NT2/D1 (cell line): ENCODE measurements at places on chromosomes 2 and 18.
A peak's percentile ranks its signal among the peaks of the same experiment; 100 is the strongest.

DNA sequence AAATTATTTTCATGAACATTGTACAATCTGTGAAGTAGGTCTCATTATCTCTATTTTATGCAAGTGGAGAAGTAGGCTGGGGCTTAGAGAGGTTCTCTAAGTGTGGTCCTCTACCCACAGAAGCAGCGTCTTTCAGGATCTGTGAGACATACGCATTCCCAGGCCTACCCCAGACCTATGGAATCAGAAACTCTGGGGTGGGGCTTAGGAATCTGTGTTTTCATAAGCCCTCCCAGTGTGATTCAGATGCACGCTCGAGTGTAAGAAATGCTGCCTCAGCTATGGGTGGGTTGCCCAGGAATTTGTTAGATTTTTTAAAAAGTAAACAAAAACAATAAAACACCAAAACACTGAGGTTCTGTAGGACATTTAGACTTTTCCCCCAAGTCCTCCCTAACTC lies 14.8 kb upstream of the ZAP70 start:
- DNase-seq = no peak

DNA sequence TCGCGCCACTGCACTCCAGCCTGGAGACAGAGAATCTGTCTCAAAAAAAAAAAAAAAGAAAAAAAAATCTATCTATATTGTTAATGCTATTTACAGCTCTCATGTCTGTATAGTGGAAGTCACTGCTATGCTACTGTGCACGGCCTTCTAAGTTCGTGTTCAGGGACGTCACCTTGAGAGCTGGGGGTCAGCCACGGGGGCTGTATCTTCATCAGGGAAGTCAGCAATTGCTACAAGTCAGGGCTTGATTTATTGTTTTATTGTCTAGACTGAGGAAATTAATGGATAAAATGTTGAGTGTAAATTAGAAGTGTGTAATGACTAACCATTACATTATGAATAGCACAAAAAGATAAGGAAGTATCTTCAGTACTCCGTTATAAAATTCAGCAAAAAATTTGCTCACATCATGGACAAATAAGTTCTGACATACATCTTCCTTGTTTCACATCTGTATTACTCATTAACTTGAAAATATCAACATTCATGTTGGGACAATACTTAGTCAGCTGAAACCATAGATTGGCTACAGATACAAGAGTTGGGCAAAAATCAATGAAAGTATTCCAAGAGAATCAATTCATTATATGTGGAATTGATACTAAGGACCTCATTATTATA lies 136.6 kb upstream of the SEC11C start:
- no peak for DNase-seq

DNA sequence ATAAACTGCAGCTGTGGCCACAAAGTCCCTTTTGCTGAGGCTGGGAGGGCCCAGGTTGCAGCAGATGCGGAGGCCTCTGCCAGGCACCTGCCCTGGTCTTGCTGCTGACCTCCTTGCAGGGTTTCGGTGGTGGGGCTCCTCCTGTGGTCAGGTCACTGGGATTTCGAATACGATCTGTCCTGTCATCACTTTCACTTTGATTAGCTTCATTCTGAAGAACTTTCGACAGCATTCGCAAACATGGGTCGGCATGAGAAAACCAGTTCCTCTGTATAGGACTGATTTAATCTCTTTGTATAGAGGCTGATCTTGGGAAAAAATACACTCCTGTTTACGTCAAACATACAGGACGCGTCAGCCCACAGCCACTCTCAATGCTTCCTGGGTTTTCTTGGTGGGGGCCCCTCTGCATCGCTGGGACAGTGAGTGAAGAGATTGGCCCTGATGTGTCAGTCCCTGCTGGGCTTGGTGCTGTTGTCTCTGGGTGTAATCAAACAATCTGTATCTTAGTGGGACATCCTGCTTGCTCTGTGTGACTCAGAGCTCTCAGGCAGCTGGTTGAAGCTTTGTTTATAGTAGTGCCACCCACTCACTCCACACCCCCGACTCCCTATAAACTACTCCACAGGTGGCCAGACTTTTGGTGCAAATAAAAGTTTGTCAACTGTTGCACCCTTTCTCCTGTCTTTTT lies 209.4 kb upstream of the CXCR4 start:
- peak; percentile 15 for DNase-seq

- DNase-seq = no peak
Measured at GRCh38 chr18:58541789-58542425, 87.0 kb downstream of the ALPK2 start.

GRCh38 chr2:46849721-46850556 lies 65.7 kb downstream of the MCFD2 start:
- no peak for DNase-seq

- no peak for DNase-seq
Measured at GRCh38 chr18:33270297-33270696, 170.2 kb downstream of the CCDC178 start.

DNA sequence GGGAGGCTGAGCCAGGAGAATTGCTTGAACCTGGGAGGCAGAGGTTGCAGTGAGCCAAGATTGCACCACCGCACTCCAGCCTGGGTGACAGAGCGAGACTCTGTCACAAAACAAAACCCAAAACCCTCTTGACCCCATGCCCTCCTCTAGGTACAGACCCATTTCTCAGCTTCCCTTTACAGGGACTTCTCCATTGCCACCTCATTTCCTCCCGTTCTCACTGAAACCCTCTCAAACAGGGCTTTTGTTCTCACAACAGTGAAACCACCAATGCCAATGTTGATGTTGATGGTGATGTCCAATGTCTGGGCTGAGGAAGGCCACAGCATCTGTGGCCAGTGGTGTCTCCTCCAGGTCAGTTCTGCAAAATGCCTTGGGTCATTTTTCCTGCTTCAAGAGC lies 69.0 kb upstream of the ZCCHC2 start:
- DNase-seq = no peak

DNA sequence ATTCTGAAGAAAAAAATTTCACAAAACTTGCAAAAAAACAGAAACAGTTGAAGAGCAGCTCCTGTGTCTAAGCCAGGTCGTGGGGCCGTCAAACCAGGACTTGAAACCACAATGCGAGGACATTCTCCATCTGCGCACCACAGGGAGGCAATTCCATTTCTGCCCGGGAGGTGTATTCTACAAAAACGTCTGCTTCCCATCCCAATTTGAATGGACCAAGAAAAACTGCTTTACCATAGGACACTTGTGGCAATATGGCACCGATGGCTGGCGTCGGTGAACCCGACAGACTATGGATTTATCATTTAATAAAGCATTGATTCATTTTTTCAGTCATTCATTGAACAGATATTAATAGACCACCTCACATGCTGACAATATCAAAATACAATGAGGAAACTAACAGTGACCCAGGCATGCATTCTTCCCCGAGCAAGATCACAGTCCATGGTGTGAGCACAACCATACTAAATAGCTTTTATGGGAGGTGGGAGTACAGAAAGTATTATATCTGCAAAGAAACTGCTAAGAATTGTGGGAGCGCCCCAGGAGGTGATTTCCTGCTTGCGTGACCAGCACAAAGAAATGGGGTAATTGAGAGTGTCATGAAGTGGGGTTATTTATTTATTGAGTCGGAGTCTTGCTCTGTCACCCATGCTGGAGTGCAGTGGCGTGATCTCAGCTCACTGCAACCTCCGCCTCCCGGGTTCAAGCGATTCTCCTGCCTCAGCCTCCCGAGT lies 10.5 kb upstream of the ZAP70 start:
- DNase-seq = no peak

GRCh38 chr2:71945603-71945959 lies 202.1 kb downstream of the CYP26B1 start:
- DNase-seq = no peak

DNA sequence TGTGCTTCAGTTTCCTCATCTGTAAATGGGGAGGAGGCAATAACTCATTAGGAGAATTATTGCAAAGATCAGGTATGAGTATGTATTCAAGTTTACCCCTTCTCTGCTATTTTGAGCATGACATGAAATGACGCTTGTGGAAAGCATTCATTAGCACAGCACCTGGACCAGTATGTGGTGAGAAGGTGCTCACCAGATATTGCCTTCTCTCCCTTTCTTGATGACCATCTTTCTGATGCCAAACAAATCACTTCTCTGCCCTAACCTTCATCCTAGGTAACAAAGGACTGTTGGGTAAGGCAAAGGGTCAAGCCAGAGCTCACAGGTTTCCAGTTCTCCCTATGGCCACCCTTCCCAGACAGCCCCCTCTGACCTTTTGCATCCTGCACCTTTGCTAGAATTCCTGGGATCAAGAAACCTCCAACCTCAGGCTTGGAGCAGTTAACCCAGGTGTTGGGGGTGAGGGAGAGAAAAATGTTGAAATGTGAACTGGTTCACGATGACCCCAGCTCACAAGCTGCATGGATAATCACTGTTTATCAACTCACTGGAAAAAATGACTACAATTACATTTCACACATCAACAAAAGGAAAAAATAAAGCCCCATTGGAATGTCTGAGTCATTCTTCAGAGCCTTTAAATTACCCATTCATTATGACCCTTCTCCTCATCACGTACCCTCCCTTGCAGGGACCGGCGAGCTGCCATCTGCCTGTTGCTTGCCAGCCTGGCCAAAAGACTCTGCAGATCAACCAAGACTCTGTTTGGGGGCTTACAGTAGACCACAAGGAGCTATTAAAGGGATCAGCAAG lies 41.6 kb downstream of the LBH start:
- no peak for DNase-seq

DNA sequence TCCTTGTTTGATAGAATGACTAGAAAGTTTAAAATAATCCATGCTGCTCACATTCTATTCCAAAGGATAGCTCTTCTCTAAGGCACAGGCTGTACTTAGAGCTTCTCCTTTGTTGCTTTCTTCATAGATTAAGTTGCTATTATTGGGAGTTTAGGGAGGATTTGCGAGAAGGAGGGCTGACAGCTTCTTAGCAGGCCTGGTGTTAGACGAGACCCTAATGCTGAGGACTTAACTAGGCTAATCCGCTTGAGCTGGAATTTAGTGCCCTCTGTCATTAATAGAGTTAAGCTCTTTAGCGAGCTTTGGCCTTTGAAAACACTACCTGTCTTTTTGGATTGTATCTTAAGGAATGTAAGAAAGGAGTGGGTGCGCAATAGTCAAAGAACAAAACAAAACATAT lies 81.3 kb downstream of the MOGAT1 start:
- DNase-seq = no peak

- DNase-seq = no peak
Measured at GRCh38 chr2:45259547-45260160, 250.4 kb upstream of the SIX2 start.

DNA sequence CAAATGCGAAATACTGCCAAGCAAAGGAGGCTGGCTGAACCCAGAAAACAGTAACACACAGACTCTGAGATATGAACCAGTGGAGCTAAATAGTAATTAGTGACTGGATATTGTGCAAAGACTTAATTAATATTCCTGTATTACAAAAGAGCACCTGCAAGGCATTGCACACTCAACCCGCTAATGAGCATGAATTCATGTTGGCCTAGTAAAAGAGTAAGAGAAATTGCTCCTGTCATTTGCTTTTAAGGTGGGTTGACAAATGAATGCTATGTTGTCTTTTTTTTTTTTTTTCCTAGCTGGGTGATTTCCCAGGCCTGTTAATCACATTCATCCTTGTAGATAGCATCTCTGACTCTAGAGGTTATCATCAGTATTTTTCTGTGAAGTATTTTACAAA lies 87.0 kb upstream of the CERS6 start:
- no peak for DNase-seq

- no peak for DNase-seq
Measured at GRCh38 chr18:6370886-6371635, 43.6 kb downstream of the L3MBTL4 start.

DNA sequence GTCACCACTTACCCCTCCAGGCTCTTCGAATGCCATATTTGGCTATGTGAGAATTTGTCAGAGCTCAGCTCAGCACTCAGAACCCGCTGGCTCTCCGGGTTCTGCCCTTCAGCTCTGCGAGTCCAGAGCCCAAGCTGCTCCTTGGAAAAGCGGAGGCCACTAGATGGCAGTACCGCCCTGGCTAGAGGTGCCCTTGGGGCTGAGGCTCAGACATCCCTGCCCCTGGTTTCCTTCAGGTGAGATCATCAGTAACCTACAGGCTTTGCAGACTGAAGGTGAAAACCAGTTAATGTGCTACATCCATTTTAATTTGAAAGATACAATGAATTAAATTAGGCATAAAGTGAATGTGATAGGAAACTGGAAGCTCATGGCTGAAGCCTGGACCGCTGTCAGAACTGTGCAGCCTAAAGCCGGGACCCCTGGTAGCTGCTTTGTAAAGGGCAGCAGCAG lies 285.6 kb downstream of the AGAP1 start:
- DNase-seq = peak; percentile 72

GRCh38 chr2:214286011-214286410 lies 124.8 kb upstream of the VWC2L start:
- DNase-seq = no peak

GRCh38 chr2:165888171-165888570 lies 65.4 kb downstream of the TTC21B start:
- DNase-seq = no peak
